ENCODE measurements at places on chromosomes 2 and 18. TPM values are rescaled to one million over a fixed set of nuclear protein-coding genes. Genes with fewer than 3 reads are reported as not detected.

DNA sequence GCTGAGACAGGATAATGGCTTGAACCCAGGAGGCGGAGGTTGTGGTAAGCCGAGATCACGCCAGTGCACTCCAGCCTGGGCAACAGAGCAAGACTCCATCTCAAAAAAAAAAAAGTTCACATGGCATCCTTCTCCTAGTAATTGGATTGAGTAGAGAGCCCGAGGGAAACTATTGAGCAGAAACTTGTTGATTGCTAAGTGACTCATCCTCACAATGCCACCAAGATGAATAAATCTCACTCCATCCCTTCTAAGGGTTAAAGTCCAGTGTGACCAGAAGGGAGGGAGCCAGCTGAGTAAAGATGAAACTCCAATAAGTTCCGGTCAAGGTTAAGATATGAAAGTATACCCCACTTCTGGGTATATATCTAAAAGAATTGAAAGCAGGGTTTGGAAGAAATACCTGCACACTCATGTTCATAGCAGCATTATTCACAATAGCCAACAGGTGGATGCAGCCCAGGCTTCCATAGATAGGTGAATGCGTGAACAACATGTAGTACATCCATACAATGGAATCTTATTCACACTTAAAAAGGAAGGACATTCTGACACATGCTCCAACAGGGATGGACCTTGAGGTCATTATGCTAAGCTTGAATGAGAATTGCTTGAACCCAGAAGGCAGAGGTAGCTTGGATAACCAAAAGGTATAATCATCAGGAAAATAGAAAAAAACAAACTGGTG lies 13.0 kb upstream of the FHL2 start:
- H3K4me3 ChIP-seq, result no peak overlapping the region
- peaks cover 17% of the 10 kb centered on the region for H3K4me1 ChIP-seq
- H3K27me3 ChIP-seq, result no peaks in the 10 kb centered on the region
- H3K36me3 ChIP-seq, result no peaks in the 10 kb centered on the region

GRCh38 chr2:61520261-61520660 lies 17.9 kb downstream of the XPO1 start:
- H3K36me3 ChIP-seq, result peaks cover 16% of the 10 kb centered on the region
- H3K27me3 ChIP-seq, result no peaks in the 10 kb centered on the region
- DNase-seq, result no peak
- H3K4me3 ChIP-seq, result no peak overlapping the region
- no peak overlapping the region for H3K27ac ChIP-seq
- H3K4me1 ChIP-seq, result peaks cover 16% of the 10 kb centered on the region

DNA sequence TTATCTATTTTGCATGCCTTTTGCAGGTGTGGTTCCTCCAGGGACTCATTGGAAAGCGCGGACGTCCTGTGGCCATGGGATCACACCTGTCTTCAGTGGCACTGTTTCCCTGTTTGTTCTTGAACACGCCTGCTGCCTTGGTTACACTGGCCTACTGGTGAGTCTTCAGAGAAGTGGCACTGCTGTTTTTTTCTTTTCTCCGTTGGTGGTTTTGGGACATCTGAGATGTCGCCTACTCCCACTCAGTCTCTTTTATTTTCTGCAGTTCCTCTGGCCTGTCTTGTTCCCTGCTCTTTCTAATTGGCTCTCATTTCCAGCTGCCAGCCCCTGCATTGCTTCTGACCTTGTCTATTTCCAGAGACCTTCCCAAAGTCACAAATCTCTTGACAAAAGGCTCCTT lies 35.7 kb upstream of the POU3F3 start:
- no peak for DNase-seq
- no peaks in the 10 kb centered on the region for H3K4me1 ChIP-seq
- no peaks in the 10 kb centered on the region for H3K27me3 ChIP-seq
- no peak overlapping the region for H3K4me3 ChIP-seq
- no peak overlapping the region for H3K27ac ChIP-seq

GRCh38 chr18:48391868-48392267 lies 17.3 kb downstream of the ZBTB7C start:
- no peak overlapping the region for H3K4me3 ChIP-seq
- peaks cover 9% of the 10 kb centered on the region for H3K4me1 ChIP-seq
- no peaks in the 10 kb centered on the region for H3K36me3 ChIP-seq
- no peaks in the 10 kb centered on the region for H3K27me3 ChIP-seq
- DNase-seq, result no peak

GRCh38 chr18:62335494-62335893 lies 10.4 kb downstream of the TNFRSF11A start:
- no peak overlapping the region for H3K4me3 ChIP-seq
- no peaks in the 10 kb centered on the region for H3K27me3 ChIP-seq
- H3K4me1 ChIP-seq, result no peaks in the 10 kb centered on the region
- H3K36me3 ChIP-seq, result no peaks in the 10 kb centered on the region

- DNase-seq, result no peak
- no peak overlapping the region for H3K27ac ChIP-seq
These were observed 167.9 kb downstream of the MGAT5 start for GRCh38 chr2:134421556-134422328.

DNA sequence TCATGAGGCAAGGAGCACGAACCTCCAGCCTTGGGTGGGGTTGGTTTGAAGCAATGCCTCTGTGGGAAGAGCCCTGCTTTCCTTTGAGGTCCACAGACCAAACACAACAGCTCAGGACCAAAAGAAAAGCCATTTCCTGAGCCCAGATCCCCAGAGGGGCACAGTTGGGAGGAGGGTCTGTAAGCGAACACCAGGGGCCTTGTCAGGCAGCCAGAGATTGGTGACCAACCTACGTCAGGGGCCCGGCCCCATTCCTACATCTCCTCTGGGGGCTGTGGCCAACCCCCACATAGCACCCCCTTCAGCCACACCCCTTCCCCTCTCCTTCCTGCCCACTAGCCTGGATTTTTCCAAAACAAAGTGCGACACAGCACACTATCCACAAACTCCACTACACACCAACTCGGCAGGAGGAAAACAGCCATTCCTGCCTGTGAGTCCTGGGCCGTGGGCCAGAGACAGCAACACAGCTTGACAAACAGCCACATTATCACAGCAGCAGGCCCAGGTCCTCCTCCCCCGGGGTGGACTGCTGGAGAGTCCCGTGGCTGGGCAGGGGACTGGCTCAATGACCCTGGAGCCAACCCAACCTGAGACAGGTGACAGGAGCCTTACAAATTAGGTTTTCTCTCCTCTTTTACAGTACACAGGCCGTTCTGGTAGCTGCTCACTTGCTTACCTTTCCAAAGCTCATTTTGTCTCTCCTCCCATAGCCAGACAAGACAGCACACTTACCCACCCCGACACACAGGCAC lies 98.8 kb downstream of the TNS1 start:
- H3K27me3 ChIP-seq, result no peaks in the 10 kb centered on the region
- peaks cover 19% of the 10 kb centered on the region for H3K36me3 ChIP-seq
- peak overlapping the region; percentile 100 for H3K27ac ChIP-seq
- peaks cover 76% of the 10 kb centered on the region for H3K4me1 ChIP-seq
- peak overlapping the region; percentile 59 for H3K4me3 ChIP-seq

Gene SIX3
- not detected for total RNA-seq

Gene RND3
- 119 TPM for total RNA-seq

Gene ANKRD30B
- total RNA-seq, result not detected

Gene GAL3ST2
- total RNA-seq, result 2.2 TPM
